Gastrocnemius medialis (tissue), 4 donors: ENCODE measurements at places on chromosomes 1 and 21.

- DNase-seq, result peak; percentile 43
Observed at GRCh38 chr1:54289712-54290233, 89.8 kb downstream of the MRPL37 start.

DNA sequence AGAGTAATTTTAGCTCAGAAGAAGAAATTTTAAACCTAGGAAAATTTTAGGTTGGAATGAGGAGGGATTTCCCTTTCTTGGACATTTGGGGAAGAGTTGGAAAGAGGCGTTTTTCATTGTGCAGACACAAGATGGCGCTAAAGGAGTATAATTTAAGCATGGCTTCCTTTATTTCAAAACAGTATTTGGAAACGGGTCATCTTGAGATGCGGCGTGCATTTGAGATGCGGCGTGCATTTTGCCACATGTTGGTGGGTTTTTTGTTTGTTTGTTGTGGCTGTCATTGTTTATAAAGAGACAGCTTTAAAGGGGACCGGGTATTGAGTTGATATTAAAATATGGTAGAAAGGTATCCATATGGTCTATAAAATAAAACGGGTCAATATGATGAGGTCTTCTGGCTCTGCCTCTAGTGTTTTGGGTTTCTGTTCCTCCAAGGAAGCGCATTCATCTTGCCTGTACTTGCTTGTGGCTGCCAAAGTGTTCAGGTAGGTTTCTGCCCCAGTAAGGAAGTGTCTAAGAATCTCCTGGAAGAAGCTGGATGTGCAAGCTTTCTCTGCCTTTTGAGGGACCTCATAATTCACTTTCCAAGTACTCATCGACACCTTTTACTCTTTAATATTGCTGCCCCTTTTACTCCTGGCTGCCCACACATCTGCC is 210.3 kb downstream of the SLC35F3 start:
- no peak for DNase-seq

DNA sequence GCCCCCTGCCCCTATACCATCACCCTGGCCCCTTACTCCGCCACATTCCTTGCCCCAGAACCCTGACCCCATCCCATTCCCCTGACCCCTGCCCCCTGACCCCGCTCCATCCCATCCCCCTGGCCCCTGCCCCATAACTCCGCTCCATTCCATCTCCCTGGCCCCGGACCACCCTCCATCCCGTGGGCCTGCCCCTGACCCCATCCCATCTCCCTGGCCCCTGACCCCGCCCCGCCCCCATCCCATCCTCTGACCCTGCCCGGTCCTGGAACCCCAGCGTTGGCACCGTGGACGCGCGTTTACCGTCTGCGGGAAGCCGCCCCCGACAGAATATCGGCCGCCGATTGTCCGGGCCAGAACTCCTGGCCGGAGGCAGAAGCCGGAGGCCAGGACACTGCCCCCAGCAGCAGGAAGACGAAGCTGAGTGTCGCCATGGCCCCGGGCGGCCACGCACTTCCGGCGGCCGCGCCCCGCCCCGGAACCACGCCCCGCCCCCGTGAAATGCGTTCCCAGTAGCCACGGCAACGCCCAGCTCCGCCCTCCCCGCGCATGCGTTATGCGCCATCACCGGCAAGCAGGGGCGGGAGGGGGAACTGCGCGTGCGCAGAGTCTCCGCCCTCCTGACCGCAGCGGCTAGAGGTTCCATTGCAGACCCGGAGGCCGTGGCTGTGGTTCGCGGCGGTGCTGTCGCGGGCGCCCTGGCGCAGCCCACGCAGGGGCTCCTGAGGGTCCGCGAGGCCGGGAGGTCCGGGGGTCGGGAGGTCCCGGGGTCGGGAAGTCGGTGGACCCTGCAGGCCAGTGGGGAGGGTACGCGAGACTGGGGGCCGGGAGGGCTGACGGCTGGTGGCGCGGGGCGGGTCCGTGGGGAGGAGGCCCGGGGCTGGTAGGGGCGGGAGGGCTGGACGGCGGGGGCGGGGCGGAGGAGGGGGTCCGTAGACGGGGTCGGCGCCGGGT is at the start of gene POFUT2:
POFUT2 (minus strand) TSS at position 458 of the 954 bp plus-strand sequence; CDS start at position 434, 24 bp downstream.
- DNase-seq, result peak; percentile 91

- DNase-seq, result no peak
Observed at GRCh38 chr1:198906739-198907422, 268.0 kb downstream of the PTPRC start.

GRCh38 chr1:7769673-7770412 is 1.3 kb upstream of the VAMP3 start:
- DNase-seq, result no peak

GRCh38 chr21:44590311-44590721 is 2.0 kb downstream of the KRTAP10-6 start:
- no peak for DNase-seq

- no peak for DNase-seq
Observed at GRCh38 chr1:28449904-28450303, 55.9 kb upstream of the RCC1 start.

GRCh38 chr1:210747890-210748289 is 386.1 kb downstream of the KCNH1 start:
- DNase-seq, result peak; percentile 21

DNA sequence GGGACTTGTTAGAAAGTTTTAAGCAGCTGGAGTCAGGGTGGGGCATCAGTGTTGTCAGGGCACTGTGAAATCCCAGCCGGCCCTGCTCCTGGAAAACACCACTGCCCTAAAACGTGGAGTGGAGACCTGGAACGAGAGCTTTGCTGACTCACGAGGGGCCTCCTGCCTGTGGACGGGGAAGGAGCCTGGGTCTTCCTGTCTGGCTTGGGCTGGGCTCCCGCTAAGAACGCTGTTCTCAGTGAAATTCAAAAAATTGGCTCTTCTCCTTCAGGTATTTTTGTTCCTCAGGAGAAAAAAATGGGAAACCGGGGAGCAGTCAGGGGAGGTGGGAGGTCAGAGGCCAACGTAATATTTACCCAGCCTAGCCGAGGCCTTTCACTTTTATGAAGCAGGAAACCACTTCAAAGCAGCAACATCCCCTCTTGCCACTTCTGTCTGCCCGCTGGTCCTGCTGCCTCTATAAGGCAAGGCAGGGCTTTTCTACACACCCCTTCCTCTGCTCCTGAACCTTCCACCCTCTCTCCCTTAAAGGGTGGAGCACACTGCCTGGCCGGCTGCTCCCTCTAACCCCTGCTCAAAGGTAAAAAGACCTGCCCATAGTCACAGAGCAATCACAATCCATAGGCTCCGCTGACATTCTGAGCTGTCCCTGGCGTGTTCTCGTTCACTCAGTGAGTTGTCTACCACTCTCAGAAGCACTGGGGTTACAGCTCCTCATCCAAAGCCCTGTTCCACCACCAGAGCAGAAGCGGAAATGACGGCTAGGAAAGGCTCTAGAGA is 8.0 kb downstream of the PLXNA2 start:
- DNase-seq, result peak; percentile 37

DNA sequence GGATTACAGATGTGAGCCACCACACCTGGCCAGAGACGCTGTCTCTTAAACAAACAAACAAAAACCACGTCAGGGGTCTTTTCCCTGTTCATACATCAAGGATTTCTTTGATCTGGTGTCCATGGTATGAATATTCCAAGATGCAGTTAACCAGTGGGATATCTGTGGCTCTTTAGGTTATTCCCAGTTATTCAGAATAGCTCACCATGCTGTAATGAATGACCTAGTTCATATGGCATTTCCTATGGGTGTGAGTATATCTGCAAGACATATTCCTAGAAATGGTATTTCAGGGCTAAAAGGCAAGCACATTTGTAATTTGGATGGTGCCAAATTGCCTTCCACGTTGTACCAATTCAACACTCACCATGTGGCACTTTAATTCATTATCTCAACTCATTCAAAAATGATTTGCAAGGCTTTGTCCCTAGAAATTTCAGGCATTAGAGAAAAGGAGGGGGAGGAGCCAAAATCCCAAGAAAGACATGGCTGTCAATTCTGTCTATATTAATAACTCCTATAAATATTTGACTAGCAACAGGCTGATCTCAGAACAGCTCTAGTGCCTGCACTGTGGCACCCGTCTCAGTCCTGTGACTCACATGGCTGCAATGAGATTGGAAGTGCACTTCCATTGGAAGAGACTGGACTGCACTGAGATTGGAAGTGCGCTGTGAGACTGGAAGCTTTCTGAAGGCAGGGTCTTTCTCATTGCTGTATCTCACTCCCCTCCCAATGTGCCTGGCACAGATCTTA is 6.0 kb upstream of the STMN1 start:
- DNase-seq, result no peak

- no peak for DNase-seq
Observed at GRCh38 chr1:151963288-151963687, 30.4 kb downstream of the S100A10 start.

DNA sequence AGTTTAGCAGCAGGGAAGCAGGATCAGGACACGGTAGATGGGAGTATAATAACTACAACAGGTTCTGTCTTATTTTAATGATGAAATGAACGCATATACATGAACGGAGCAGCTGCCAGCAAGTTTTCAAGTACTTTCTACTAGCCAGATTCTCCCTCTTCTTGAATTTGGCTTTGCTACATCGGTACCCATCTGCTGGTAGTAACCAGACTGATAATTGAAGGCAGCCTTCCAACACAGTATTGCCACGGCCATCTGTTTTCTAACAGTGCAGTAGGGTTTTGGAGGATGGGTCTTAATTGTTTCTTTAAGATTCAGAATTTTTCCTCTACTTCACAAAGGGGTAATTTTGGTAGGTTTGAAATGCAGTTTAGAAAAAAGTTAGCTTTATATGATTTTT is 33.4 kb downstream of the CENPF start:
- no peak for DNase-seq

- DNase-seq, result peak; percentile 7
Observed at GRCh38 chr1:24022581-24023361, 42.6 kb upstream of the SRSF10 start.

- DNase-seq, result no peak
Observed at GRCh38 chr1:79741720-79742421, 735.3 kb upstream of the ADGRL4 start.

- no peak for DNase-seq
Observed at GRCh38 chr1:194013561-194013960, 827.1 kb upstream of the B3GALT2 start.

DNA sequence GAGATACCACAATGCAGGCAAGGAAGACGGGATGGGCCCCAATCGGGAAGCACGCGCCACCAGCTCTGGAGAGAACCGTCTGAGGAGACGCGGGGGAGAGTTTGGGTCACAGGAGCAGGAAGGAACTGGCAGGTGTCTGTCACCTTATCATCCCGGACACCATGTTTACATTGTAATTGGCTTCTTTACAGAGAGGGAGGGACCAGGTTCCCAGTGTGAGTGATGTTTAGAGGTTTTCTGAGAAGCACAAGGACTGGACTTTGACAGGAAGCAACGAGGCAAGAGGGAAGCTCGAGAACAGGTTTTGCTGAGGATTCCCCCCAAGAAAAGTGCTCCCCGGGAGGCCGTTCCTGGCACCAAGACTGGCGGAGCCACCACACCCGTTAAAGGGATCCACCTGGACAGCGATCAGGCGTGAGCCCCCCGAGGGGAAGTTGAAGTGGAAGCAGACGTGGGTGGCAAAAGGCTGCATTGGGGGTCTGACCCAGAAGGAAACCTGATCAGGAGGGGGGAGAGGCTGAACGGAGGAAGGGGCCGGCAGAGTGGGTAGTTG is 957 bp downstream of the EPS15 start:
- DNase-seq, result peak; percentile 77

- no peak for DNase-seq
Observed at GRCh38 chr1:175885326-175885725, 141.9 kb upstream of the TNR start.

- no peak for DNase-seq
Observed at GRCh38 chr21:21187579-21187978, 189.4 kb downstream of the NCAM2 start.

DNA sequence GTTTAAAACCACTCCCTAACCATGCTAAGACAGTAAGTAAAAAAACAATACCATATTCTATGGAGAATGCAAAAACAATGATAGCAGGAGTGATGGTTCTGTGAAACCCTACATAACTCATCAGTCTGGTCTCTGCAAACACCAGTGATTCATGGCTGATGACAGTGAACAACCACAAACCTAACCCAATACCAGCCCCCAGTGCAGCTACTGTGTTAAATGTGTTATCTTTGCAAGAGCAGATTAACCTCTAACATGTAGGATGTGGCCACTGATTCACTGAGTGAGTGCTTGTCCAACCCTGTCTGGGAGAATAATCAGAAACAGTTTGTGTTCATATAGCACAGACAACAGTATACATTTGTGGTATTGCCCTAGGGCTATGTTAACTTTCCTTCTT is 100.2 kb upstream of the COG2 start:
- DNase-seq, result no peak

- DNase-seq, result no peak
Observed at GRCh38 chr1:206768472-206769303, 1.9 kb upstream of the IL19 start.

GRCh38 chr1:16189921-16190621 is 22.4 kb downstream of the ARHGEF19 start:
- DNase-seq, result no peak

GRCh38 chr1:92503043-92503925 is 16.6 kb upstream of the GFI1 start:
- no peak for DNase-seq

- no peak for DNase-seq
Observed at GRCh38 chr1:23617084-23617521, 57.8 kb upstream of the ID3 start.

DNA sequence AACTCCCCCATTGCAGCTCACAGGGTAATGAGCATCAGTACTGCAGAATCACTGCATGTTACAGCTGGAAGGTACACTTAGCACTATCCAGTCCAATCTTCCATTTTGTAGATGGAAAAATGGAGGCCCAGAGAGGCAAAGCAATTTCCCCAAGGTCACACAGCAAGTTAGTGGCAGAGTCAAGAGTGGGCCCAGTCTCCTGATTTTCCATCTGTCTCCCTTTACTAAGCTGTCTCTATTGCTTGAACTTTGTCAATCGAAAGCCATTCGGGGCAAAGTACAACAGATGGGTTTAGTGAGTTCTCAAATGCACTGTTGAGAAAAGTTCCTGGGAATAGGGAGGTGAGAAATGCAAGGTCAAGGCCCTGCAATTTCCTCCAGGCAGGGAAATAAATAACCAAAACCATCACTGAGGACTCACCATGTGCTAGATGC is 50.4 kb upstream of the IFFO2 start:
- DNase-seq, result no peak

- no peak for DNase-seq
Observed at GRCh38 chr1:172399756-172400721, 20.4 kb upstream of the C1orf105 start.

DNA sequence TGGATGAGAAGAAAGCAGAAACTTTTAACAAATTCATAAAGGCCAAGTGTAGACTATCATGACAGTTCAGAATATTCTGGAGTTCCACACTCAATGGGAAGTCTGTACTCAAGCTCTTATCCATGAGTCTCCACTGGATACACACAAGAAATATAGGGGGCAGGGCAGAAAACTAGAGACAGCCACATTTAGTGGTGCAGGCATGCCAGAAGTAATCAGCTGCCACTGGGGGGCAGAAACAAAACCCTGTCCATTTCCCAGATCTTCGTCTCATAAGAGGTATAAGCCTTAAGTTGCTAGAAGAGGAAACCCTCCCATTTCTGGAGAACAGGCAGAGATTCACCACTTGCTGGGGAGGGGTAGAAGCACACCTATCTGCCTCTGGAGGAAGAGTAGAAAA is 166.8 kb upstream of the GALNT2 start:
- DNase-seq, result no peak
